ENCODE measurements at places on chromosomes 3 and 15.
A peak's percentile ranks its signal among the peaks of the same experiment; 100 is the strongest.

GRCh38 chr15:101391431-101391830 lies 96.4 kb upstream of the SNRPA1 start:
- DNase-seq: no peak

DNA sequence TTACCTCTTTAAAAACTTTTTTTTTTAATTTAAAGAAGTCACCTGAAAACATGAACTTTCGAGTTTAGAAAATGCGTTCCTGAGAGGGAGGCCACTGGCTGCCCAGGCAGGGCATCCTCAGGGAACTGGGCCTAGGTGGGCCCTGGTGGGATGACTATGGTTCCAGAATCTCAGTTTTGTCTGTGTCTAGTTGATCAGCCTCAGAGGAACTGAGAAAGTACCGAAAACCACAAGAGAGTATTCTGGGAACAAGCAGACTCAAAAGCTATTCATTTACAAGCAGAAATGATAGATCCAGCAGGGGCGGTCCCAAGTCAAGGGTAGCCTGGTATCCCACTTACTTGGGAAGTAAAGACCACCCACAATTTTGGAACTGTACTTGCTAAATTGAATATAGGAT lies 10.5 kb downstream of the WWTR1 start:
- DNase-seq: no peak

- DNase-seq: no peak
Measured at GRCh38 chr3:147356909-147357900, 49.1 kb downstream of the ZIC4 start.

DNA sequence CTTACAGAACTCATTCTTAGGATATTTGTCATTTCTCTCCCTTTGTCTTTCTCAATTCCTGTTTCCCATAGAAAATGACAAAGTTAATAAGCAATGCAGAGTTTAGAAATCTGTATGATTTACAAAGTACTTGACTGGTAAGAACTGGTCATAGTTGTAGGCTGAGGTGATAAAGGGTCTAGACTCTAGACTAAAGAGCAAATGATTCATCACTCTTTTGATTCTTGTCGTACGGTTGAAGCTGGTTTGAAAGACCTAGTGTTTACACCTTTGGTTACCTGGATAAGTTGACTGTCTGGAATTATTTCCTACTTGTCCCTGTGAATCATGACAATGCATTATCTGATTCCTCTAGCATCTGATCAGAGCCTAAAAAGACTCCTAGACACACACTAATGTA lies 58.9 kb upstream of the TP63 start:
- no peak for DNase-seq

DNA sequence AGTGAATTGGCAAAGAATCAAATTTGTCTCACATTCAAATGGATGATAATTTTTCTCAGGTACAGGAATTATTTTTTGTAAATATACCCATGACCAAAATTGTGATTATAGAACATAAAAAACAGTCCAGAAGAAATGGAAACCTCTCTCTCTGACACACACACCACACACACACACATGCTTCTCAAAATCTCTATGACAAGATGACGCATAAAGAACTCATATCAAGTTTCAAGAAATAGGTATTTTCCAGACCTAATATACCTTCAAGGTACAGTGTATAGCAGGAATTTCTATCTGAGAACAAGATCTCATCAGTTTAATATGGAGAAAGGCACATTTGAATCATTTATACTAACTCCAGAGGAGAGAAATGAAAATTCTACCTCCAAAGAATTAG lies 1069.1 kb upstream of the ALCAM start:
- no peak for DNase-seq

DNA sequence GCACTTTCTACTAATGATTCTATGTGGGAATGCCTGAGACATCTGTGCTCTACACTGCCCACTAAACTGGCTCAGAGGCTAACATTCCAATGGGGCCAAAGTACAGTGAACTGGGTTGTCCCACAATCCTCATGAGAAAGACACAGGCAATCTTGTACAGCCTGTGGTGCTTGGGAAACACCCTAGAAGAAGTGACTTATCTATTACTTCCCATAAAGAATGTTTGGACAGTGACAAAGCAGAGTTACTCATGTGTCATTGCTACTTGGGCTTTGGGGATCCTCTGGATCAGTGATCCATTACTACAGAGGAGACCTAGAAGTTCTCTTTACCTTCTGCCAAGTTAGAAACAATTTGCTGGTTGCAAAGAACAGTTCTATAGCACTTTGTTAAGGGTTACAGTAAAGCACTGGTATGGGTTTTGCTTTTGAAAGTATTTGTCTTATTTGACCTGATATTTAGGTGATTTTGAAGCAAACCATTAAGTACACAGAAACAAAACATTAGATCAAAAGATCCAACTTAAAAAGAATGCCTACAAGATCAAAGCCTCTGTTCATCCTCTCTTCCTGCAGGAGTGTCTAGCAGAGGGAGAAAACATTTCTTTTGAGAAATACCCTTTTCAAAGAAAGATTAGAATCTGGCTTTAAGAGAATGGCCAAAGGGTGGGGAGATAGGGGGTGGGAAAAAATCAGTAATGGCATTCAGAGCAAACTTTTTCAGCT lies 75.8 kb downstream of the CTNNB1 start:
- DNase-seq: no peak

DNA sequence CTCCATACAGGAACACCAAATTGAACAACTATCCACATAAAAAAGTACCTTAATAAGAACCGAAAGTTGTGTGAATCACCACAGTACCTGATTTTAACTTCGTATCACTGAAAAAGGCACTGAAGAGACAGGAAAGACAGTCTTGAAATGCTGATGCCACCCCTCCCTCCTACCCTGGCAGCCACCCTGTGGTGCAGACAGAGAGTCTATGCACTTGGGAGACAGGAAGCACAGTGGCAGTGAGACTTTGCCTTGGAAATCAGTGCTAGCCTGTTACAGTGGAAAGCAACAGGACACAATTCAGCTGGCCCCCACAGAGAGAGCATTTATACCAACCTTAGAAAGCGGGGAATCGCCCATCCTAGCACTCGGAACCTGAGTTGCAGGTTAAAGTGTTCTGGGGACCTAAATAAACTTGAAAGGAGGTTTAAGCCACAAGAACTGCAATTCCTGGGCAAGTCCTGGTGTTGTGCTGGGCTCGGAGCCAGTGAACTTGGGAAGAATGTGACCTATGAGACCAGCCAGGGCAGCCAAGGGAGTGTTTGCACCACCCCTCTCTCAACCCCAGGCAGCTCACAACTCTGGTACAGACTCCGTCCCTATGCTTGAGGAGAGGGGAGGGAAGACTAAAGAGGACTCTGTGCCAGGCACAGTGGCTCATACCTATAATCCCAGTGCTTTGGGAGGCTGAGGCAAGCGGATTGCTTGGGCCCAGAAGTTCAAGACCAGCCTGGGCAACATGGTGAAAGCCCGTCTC lies 240.1 kb downstream of the ISL2 start:
- DNase-seq: no peak

DNA sequence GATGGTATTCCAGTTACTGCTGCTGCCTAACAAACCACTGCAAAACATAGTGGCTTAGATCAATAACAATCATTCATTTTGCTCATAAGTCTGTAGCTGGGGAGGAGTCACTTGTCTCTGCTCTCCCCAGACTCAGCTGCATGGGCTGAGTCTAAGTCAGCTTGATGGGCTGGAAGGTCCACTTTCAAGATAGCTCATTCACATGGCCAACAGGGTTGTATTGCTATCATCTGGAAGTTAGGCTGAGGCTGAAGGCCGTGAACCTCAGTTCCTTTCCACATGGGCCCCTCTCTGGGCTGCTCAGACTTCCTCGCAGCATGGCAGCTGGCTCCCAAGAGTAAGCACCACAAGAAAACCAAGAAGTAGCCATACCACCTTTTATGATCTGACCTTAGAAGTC lies 28.7 kb upstream of the BFSP2 start:
- no peak for DNase-seq

DNA sequence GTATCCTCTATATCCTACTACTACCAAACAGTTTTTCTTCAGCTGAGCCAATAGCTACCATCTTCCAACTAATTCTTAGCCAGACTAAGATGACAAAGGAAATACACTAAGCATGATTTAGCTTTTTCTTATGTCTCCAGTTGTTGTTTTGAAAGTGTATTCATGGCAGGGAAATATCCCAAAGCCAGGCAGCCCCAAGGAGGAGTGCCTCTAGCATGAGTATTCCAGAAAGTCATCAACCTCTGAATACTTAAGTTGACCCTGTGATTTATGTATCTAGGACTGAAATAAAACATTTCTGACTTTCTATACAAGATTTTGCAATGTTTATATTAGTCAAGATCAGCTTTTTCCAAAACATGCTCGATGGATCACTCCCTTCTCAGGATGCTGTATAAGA lies 449.1 kb downstream of the IL5RA start:
- DNase-seq: no peak

GRCh38 chr3:32315441-32315840 lies 76.2 kb upstream of the CMTM7 start:
- no peak for DNase-seq

DNA sequence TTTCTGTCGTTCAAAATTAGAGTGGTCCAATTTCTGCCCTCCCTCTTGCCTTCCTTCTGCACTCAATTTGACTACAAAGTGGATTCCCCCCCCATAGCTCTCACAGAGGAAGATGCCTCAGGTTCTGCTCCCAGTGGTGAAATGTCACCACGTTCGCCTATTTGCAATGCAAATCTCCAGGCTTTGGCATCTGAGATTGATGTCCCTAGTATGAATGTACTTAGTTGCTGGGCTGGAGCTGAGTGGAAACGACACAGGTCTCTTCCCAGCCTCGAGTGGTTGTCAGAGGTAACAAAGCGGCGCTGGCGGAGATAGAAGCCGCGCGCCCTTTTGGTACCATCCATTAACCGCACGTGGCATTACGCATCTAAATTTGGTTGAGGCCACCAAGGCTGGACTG lies 860.1 kb downstream of the MCTP2 start:
- no peak for DNase-seq

- no peak for DNase-seq
Measured at GRCh38 chr3:49054344-49054862, 25.2 kb upstream of the IMPDH2 start.

GRCh38 chr3:169556349-169556870 lies 107.1 kb downstream of the MECOM start:
- no peak for DNase-seq

DNA sequence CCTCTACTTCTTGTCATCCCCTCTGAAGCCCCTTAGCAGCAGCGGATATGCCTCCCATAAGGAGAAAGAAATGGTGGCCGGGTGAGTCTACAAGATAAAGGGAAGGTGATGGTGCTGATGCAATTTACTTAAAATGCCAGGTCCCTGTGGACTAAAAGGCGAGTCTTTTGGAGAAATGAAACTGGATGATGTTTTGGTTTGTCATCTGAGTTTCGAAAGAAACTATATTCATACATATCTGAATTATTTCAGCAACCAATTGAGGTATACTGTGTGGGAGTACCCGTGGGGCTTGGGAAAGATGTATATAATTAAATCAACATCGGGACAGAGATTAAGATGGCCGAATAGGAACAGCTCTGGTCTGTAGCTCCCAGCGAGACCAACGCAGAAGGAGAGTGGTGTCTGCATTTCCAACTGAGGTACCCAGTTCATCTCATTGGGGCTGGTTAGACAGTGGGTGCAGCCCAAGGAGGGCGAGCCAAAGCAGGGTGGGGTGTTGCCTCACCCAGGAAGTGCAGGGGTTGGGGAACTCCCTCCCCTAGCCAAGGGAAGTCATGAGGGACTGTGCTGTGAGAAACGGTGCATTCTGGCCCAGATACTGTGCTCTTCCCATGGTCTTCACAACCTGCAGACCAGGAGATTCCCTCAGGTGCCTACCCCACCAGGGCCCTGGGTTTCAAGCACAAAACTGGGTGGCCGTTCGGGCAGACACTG lies 210.6 kb upstream of the CHRM5 start:
- DNase-seq: no peak

- no peak for DNase-seq
Measured at GRCh38 chr3:141052201-141053069, 1.3 kb downstream of the SPSB4 start.

GRCh38 chr3:14861031-14861430 lies 42.3 kb downstream of the FGD5 start:
- peak; percentile 6 for DNase-seq

DNA sequence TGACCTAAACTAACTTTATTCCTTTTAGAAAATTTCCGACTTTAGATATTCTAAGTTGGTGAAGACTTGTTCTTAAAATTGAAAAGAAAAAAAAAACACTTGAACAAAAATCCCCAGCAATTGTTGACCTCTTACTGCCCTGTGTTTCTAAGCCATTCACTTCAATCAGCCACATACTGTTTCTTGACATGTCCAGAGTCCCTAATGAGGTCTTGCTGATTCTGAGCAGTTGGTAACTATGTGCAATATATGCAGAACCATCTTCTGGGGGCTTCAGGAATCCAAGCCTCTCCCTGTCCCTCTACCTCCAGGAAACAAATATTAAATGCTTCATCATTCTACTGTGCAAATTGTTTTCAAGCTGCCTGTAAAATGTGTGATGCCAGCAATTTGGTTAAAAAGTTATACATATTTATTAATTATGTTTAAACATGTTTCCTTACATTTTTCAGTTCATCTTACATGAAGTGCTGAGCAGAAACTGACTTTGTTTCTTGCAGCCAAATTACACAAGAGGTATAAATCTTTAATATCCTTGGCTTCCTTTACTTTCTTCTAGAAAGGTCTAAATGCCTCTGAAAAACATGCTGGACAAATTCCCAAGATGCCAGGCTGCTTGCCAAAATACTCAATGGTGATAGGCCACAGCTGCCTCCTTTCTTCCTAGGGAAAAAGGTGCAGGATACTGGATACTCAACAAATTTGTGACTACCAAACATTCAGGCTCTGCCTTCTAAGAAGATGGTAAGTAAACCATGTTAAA lies 19.8 kb upstream of the GYG1 start:
- no peak for DNase-seq

- DNase-seq: peak; percentile 97
Measured at GRCh38 chr3:185831195-185831594, 6.4 kb upstream of the IGF2BP2 start.

- DNase-seq: no peak
Measured at GRCh38 chr3:107913701-107914100, 177.1 kb downstream of the CD47 start.

DNA sequence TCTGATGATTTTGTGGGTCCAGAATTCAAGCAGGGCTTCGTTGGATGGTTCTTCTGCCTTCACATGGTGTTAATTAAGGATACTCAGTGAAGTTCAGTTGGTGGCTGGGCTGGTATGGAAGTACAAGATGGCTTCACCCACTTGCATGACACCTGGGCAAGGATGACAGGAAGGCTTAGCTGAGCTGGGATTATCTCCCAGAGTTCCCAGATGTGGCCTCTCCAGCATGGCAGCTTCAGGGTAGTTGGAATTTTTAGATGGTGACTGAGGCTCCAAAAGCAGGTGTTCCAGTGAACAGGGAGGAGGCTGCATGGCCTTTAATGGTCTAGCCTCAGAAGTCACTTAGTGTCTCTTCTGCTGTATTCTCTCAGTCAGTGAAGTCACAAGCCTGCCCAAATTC lies 135.5 kb downstream of the THRB start:
- DNase-seq: no peak

- DNase-seq: no peak
Measured at GRCh38 chr3:52798376-52798977, 3.9 kb downstream of the ITIH3 start.

- no peak for DNase-seq
Measured at GRCh38 chr15:40582726-40583246, 11.3 kb upstream of the KNL1 start.
